ENCODE measurements at places on chromosomes 13 and 19. TPM values are rescaled to one million over a fixed set of nuclear protein-coding genes. Genes with fewer than 3 reads are reported as not detected.

The SPTBN4 gene
- total RNA-seq: 0.40 TPM

The KLF1 gene
- 0.31 TPM for total RNA-seq

The CYP4F11 gene
- total RNA-seq: not detected

The DMKN gene
- 2.0 TPM for total RNA-seq

The FLT1 gene
- total RNA-seq: 16.1 TPM

The RFPL4A gene
- total RNA-seq: 0.62 TPM

The METTL21C gene
- 35.8 TPM for total RNA-seq

The SOHLH2 gene
- 4.3 TPM for total RNA-seq

The SLC10A2 gene
- not detected for total RNA-seq

The ZNF546 gene
- total RNA-seq: 8.9 TPM

The CFAP97D2 gene
- not detected for total RNA-seq

The SHANK1 gene
- 12.1 TPM for total RNA-seq

The CEACAM20 gene
- total RNA-seq: not detected

The FUZ gene
- total RNA-seq: 14.6 TPM

The GJB6 gene
- 0.04 TPM for total RNA-seq

The KASH5 gene
- total RNA-seq: not detected

The ANKRD24 gene
- 0.58 TPM for total RNA-seq

The ZNF256 gene
- 6.7 TPM for total RNA-seq

The TSHZ3 gene
- 8.0 TPM for total RNA-seq

The CADM4 gene
- total RNA-seq: 7.8 TPM

The MAST3 gene
- 3.4 TPM for total RNA-seq

The ZNF135 gene
- total RNA-seq: 11.7 TPM

The TSKS gene
- 0.84 TPM for total RNA-seq

The NUMBL gene
- total RNA-seq: 14.6 TPM
